AG09309 (cell line): ENCODE measurements at places on chromosomes 3 and 15.
A peak's percentile ranks its signal among the peaks of the same experiment; 100 is the strongest.

- DNase-seq = no peak
Measured at GRCh38 chr3:43038010-43038409, 58.9 kb downstream of the GASK1A start.

DNA sequence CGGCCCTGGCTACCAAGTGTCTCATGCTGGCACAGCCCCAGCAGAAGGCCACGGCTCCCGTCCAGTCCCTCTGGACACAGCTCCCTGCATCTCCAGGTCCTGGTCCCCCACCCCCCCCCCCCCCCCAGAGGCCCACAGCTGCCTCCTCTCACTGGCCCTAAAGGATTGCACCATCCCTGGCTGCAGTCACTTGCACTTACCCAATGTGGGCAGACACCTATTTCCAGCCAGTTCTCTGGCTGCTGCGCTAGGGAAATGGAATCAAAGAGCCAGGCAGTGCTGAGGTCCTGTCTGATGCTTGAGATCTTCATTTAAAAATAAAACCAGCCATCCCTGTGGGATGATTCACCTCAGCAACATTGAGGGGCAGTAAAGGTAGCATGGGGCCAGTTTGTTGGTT lies 346.4 kb downstream of the OCA2 start:
- DNase-seq = no peak

GRCh38 chr15:101664303-101664913 lies 12.2 kb upstream of the TM2D3 start:
- DNase-seq = no peak

GRCh38 chr3:170437696-170438407 lies 19.2 kb downstream of the CLDN11 start:
- no peak for DNase-seq

DNA sequence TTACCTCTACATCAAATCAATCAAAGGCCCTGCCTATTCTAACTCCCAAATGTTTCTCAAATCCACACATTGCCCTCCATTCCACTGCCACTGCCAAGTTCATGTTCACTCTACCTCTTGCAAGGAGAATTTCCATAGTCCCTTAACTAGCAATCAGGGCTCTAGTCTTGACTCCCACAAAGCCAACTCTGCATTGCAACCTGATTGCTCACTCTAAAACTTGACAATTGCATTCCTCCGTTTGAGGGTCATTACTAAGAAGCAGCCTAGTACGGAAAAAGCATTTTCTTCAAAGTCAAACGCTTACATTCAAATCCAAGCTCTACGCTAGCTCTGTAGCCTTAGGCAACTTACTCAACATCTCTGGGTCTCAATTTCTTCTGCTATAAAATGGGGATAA lies 1.2 kb downstream of the CPA3 start:
- peak; percentile 71 for DNase-seq

GRCh38 chr3:36493051-36493450 lies 112.7 kb downstream of the STAC start:
- no peak for DNase-seq

DNA sequence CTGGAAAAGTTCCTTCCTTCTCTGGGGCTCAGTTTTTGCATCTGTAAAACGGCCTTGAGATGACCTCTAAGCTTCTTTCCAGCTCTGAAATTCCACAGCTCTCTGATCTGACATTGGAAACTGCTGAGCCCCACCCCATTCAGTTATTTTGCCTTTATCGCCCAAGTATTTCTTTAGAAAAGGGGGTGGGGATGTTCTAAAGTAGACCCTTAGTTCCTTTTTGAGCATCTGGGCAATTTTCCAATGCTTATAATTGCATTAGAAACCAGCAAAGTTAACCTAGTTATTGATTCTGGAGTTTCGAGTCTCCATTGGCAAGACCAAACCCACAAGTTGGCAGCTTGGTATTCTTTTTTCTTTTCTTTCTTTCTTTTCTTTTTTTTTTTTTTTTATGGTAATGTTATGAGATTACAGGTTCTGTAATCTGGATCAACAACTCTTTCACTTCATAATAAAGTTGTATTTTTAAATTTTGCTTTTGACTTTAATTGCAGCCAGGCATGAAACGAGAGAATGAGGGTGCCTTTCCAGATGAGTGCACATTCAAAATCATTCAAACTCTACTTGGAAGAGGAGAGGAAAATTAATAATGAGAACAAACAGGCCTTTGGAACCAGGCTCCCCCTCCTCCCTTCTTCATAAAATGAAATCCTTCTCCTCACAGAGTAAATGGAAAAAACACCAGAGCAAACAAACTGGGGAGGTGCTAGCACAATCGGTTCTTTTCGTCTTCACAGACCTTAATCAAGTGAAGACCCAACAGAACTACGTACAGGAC lies 76.8 kb upstream of the LRIG1 start:
- DNase-seq = no peak

DNA sequence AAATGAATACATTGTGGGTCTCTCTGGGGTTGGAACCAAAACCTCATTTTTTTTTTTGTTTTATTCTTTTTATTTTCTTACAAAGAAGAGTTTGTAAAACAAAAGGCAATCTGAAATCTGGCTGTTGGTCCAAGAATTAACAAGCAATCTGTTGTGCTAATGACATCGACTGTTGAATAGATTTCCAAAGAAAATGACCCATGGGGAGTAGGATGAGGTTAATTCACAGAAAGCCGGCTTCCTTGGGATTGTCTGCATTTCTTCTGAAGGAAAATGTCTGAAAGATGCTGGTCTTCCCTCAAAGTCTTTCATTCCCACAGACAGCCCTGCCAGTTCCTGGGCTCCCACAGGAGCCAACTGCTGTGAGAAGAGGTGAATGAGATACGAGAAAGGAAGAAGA lies 92.9 kb downstream of the LRRC3B start:
- no peak for DNase-seq

DNA sequence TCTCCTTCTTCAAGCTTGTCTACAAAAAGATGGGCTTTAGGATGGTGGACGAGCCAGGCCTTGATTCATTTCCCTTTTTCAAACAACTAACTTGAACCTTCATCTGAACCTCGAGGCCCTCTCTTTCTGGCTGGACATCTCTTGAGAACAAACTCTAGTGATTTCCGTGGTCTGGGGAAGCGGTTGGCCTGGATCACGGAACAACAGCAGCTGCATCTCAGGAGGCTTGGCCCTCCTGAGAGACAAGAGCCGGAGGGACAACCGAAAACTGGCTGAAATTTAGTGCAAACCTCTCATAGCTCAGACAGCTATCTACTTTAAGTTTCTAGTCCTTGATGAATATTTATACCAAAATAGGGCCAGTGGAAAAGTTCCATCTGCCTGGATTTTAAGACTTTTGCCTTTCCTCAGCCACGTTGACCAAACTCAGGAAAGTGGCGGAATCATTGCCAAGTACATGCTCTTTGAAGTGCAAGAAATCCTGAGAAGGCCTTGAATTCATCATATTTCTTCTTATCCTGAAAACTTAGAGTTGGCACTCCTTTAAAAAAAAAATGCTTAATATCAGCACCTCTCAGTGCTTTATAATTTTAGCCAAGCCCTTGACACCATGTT lies 14.5 kb downstream of the LMCD1 start:
- no peak for DNase-seq

- no peak for DNase-seq
Measured at GRCh38 chr15:78573416-78573815, 8.1 kb downstream of the CHRNA5 start.

- no peak for DNase-seq
Measured at GRCh38 chr15:72368325-72368724, 7.5 kb downstream of the HEXA start.

DNA sequence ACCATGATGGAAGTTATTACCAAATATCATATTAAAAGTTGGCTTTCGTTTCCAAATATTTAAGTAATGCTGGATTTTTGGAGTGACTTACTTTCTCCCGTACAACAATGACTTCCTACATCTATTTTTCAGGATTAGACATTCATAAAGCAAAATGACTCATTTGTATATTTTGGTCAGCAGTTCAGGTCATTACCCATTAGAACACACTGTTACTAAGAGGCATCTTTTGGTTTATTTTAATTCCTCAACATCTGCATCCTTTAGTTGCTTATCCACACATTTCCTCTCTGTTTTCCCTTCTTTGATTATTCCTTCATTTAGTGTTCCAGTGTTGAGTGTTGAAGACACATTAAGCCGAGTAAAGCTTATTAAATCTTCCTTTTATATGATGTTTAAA lies 348.2 kb downstream of the NAALADL2 start:
- no peak for DNase-seq

DNA sequence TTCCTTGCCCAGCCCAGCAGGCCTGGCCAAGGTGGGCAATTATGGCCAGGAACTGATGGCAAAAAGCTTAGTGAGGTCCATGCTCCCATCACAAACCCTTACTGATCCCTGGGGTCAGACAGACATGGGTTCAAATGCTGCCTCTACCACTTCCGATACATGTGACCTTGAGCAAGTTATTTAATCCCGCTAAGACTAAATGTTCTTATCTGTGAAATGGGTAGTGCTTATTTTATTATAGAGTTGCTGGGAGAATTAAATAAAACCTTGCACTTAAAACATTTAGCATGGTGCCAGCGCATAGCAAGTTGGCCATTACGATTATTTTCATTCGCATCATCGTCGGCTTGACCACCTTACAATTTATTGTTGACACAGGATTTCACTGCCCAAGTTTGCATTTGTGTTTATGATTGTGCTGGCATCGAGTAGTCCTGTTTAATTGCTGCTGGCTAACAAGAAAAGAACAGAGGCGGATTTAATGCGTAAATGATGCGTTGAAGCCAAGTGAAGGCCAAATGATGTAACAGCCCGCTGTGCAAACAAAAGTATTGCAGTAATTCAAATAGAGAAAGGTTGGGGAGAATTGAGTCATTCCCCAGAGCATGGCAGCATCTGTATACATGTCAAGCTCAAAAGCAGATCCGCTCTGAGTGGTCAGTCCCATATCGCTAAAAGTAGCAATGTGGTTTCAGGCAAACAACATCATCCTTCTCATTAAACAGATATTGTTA lies 7.3 kb upstream of the FURIN start:
- no peak for DNase-seq

DNA sequence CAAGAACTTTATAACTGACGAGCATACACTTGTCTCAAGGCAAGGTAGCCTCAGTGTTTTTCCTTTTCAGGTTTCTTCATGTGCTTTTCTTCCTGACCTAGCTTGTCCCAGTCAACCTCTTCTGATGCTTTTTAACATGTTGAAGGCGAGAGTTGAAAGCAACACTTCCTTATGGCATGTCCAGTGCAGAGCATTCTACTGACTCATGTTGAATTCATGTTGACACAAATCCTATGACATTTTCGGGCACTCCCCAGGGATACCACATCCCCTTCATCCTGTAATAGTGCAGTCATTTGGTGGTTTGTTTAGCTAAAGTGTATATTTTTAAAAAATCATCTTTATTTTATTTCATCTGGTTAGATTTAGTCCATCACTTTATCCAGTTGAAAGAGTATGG lies 75.9 kb upstream of the CBLB start:
- peak; percentile 35 for DNase-seq

GRCh38 chr3:10555263-10555662 lies 49.9 kb upstream of the ATP2B2 start:
- no peak for DNase-seq

- DNase-seq = peak; percentile 78
Measured at GRCh38 chr15:39584662-39585388, 3.9 kb downstream of the THBS1 start.

DNA sequence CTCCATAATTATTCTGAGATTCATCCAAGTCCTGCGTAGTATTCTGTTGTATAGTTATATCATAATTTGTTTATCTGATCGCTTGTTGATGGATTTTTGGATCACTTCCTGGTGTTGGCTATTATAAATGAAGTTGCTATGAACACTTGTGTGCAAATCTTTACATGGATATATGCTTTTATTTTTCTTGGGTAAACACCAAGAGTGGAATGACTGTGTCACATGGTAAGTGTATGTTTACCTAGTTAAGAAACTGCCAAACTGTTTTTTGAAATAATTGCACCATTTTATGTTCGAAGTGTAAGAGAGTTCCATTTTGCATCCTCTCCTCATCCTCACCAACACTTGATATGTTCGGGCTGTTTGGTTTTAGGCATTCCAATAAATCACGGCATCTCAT lies 360.4 kb upstream of the FRG2C start:
- DNase-seq = no peak

DNA sequence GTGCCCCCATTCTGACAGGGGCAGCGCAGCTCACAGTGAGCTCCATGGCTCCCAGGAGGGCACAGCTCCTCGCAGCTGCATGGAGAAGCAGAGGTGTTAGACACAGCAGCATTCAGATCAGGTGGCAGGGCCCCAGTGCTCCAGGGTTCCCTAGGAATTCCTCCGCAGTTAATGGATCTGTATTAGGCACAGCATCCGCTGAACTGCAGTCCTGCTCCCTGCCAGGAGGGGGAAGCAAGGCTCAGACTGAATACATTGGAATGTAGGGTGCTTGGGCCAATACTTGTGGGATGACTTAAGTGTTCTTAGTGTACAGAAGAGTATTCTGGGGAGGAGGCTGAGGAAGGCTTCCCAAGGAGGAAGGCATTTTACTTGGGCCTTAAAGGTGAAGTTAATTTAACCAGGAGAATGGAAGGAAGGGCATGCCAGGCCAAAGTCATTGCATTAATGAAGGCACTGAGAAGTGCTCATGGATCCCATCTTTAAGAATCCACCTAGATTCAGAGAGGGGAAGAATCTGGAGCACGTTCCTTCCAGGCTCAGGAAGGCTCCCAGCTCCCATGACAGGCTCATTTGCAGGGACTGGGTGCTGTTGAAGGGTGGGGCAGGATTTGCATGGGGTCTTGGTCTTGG lies 111.6 kb downstream of the RAB11A start:
- peak; percentile 53 for DNase-seq

DNA sequence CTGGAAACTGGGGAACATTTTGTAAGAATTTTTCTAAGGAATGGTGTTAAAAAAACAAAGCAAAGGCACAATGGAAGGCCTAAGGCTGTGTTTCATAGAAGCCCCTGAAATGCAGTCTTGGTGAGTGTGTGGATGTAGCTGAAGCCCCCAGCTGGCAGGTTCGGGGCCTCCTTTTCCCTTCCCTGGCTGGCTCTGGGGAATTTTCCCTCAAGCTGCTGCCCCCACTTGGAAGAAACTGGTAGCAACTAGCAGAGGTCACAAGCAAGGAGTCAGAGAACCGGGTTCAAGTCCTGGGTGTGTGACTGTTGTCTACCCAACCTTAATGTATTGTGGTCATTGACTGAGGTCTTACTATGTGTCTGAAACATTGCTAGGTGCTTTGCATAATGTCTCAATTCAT lies 85.3 kb upstream of the MYZAP start:
- no peak for DNase-seq

DNA sequence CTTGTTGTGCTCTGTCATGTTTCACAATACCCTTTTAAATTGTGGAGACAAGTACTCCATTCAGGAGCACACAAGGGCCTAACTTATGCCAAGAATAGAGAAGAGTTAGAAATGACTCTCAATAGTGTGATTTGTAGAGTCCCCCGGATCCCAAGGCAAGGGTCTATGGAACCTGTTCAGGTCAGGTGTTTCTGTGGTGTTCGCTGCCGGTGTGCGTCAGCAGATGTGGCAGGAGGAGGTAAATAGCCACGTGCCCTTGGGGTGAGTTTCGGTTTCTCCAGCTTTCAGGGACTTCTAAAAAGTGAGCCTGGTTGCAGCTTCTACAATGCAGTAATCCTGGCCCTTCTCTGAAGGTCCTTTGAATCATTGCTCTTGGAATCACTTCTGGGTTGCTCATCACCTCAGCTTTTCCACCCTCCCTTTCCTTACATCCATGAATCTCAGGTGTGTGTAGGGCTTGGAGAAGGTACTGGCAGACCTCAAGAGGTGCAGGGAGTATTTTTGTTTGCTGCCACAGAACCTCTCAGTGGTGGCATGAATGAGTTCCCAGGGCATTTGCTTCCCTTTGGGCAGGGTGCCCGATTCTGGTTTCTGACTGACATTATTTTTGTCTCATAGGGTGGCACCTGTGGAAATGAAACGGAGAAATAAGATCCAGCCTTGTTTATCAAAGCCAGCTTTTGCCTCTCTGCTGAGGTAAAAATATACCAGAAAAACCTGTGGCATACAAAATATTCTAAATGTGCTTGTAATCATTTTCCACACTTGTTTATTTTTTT lies 7.3 kb downstream of the ST3GAL6 start:
- DNase-seq = no peak
